ENCODE measurements at places on chromosomes 7 and 10.

DNA sequence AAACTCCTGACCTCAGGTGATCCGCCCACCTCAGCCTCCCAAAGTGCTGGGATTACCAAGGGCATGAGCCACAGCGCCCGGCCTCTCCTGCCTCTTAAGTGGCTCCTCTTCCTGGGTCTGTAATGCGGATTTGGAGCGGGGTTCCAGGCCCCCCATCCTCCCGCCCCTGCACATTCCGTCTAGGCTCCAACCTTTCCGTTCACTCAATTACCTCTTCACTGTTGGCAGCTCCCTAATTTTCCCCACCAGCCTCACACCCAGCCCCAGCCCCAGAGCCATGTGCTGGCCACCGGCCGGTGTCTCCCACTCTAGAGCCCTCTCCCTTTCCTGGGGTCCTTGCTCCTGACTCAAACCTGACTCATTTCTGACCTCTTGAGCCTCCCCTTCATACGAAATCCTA, 16.6 kb downstream of the ASB13 start:
- no peak for DNase-seq

DNA sequence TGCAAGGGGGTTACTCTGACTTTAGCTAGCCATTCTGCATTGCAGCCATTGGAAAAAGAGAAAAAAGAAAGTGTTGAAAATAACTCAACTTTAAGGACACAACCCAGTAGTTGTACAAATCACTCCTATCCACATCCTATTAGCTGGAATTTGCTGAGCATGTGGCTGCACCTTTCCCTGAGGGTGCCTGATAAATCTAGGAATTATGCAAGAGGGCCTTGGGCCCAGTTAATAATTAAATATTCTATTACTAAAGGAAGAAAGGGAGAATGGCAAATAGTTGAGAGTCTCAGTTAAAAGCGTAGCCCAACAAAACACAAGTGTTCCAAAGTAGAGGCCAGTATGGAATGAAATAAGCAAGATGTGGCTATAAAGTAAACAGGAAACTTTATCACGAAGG, 200.9 kb upstream of the CNTNAP2 start:
- DNase-seq = no peak

DNA sequence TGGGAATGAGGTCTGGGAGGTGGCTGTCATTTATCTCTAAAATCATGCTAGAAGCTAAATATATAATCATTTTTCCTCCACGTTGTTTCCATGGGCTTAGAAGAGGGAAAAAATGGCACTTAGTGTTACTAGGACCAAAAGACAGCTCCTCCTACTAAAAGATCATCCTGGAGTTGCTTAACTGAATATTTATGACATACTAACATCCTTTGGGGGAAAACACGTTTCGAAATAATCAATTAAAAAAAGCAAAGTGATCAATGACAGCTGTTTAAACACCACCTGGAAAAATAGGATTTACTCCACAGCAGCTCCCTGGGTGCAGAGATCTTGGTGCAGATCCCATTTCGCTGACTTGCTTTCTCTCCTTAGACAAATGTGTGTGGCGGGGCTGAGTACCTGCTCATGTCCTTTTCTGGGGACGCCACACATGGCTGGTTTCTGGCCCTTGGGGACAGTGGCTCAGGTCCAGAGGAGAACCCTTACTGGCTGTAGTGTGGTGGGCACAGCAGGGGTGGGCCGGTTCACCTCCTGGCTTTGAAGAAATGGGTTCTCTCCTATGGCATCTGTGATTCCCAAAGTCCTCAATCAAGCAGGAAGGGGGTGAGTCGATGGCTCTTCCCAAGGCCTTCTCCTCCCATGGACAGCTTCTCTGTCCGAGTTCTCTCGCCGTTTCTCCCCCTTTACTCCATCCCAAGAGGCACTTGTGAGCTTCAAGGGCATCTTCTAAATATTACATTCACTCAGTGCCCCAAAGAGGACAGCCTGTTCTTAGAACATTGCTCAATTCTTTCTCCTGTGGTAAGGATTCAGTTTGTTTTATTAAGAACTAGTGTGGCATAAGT, 156.4 kb upstream of the KLF14 start:
- DNase-seq = no peak

GRCh38 chr10:101644002-101644401, 51.0 kb downstream of the FBXW4 start:
- DNase-seq = no peak

DNA sequence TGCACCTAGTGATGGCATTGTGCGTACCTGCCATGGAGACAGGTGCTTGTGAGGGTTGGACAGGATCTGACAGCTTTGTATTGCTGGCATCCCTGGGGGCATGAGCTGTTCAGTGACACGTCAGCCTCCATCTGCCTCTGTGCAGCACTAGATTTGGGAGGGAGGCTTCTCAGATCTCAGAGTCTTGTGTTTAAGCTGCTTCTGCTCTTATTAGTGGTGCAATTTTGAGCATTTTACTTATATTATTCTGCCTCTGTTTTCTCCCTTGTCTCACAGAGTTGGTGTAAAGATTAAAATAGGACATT, 5.1 kb downstream of the ARHGAP22 start:
- no peak for DNase-seq

DNA sequence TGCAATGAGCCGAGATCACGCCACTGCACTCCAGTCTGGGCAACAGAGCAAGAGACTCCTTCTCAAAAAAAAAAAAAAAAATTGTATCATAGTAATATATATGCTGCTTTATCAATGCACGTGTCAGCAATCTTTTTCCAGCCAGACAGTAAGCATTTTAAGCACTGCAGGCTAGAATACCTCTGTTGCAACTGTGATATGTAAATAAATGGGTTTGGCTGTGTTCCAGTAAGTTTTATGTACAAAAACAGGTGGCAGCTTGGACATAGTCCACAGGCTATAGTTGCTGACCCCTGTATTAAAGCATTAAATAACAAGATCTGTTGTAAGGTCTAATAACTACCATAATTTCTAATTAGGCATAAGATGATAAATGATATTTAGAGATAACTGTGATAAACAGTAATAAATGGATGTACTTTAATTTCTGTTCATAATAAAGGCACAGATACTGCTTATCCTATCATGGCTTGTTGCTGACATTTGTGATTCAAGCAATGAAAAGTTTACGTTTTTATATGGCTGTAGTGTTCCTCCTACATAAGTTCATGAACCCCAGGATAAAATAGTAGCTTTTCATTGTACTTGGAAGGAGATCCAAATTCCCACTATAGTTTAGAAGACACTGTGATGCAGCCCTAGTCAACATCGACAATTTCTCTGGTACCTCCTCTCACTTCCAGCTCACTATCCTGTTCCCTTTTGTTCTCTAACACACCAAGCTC, 161.4 kb downstream of the ELMO1 start:
- no peak for DNase-seq

DNA sequence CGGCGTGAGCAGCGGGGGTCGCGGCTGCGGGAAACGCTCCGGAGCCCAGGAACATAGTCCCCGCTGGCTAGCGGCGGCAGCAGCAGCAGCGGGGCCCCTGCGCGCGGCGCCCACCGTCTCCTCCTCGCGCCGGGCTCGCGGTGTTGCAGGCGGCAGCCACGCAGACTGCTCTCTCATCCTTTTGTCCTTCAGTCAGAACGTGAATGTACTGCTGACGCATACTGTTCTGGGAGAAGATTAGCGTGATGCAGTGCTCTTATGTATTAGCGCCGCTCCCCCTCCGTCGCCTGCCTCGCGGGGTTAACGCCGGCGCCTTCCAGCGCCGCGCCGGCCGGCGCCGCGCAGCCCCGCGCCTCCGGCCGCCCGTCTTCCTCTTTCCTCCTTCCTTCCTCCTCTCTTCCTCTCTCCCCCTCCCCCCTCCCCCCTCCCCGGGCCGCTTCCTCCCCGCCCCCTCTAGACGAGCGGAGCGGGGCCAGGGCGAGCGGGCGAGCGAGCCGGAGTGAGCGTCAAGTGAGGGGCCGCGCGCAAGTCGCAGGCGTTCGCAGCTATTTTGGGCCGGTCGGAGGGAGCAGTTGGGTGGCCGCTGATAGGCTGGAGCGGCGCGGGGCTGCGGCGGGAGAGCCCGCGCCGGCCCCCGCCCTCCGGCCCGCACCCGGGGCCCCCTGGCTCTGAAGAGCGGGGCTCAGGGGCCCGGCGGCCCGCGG, 816 bp upstream of the LRRC4 start:
- peak; percentile 66 for DNase-seq

DNA sequence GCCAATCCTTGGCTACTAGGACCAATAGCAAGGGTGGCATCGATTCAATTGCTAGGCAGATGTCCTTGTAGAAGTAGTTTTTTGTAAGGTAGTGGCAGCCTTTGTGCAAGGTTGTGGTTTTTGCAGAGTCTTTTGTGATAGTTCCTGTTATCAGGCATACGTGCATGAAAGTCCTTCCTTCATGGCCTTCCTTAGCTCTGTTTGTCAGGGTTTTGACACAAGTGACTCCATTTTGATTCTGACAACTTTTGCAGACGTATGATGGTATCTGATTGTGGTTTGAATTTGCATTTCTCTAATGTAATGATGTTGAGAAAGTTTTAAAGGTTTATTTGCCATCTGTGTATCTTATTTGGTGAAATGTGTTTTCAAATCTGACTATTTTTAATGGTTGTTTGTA, 71.8 kb upstream of the SYPL1 start:
- no peak for DNase-seq

DNA sequence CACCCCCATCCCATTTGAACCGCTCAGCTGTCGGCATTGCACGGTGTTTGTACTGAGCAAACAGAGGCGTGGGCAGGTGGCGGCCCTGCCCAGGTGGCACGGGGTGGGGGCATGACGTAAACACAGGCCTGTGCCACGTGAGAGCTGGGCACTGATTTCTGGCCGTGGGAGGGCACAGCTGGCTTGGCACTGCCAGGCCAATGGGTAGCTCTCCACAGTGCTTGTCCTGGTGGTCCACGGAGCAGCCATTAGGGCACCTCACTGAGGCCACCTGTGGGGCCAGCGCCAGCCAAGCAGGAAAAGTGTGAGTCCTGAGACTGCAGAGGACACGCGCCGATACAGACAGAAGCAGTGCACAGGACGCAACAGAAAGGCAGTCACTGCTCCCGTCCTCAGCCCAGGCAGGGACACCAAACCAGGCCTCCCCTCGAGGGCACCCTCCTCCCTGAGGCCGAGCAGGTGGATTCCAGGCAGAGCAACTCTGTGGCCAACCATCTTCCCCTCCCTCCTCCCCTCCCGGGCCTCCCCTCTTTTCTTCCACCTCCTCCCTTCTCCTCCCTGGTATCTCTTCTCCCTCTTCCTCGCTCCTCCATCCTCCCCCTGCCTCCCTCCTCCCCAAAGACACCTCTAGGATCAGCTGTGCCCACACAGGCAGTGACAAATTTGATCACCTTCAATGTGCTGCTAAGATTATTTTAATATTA, 258.7 kb downstream of the ELFN1 start:
- no peak for DNase-seq

- no peak for DNase-seq
Observed at GRCh38 chr10:62619413-62619738, 185.1 kb upstream of the ADO start.

Measured in HEK293T (cell line).